Cortex of kidney (tissue), 1 donor: ENCODE measurements at places on chromosomes 7 and 10.

GRCh38 chr7:98256431-98256830, 4.4 kb upstream of the TECPR1 start:
- DNase-seq: no peak

DNA sequence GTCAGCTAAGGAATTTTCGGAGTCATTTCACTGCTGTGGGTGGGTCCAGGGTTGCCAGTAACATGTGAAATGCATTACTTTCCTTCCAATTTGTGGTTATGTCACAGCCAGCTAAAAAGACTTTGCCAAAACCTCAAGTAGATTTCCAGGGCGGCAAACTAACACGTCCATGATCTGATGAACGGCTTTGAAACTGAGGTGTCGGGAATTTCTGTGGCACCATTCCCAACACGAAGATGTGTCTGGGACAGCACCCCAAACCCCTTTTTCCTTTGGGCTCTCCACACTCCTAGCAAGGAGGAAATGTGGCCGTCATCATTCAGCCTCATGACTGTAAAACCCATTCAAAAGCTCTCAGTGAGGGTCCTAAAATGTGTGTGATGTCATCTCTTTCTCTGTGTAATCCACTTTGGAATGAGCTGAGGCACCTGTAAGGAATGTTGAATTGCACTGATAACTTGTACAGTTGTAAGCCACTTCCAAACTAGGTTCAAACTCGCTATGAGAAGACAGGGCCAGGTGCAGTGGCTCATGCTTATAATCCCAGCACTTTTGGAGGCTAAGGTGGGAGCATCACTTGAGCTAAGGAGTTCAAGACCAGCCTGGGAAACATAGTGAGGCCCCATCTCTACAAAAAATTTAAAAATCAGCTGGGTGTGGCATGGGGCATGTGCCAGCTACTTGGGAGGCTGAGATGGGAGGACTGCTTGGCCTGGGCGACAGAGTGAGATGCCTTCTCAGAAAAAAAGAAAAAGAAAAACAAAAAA, 146.1 kb upstream of the FRMD4A start:
- no peak for DNase-seq

GRCh38 chr7:101784292-101785127, 32.9 kb upstream of the CUX1 start:
- DNase-seq: no peak

- DNase-seq: no peak
Observed at GRCh38 chr10:75434291-75434690, 2.9 kb downstream of the LRMDA start.

DNA sequence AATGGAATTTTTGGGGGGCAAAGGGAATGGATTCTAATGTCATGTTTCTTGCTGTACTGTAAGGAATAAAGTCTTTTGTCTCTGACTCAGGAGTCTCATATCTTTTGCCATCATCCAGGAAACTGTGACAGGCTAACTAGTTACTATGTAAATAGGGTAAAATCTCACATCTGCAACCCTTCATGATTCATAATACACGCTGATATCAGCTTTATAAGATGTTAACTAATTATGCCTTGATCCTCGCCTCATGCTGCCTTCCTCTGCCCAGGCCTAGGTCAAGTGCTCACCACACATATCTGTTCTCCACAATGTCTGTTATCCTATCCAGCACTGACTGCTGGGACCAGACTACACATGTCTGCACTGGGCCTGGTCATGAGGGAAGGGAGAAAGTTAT, 81.3 kb upstream of the CXCL12 start:
- no peak for DNase-seq

DNA sequence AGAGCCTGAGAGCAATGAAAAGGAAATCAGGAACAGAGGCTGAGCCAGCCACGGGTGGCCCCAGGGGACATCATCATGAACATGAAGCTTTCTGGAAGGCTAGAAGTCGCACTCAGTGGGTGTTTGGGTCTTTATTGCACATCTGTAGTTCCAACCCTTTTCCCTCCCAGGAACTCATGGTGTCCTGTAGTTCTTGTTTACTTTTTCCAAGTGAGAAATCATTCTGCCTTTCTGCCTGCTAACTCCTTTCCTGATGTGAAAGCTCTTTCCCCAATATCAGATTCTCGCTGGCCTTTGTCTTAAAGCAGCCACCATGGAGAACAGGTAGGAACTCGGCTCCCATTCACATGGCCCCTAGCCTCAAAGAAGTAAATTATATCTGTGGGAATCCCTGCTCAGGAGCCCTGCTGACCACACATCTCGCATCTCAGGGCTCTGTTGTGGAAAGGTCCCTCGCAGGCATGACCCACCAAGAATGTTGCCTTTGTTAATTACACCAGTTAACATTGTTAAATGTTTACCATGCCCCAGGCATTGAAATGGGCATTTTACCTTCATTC, 542.7 kb downstream of the TNS3 start:
- no peak for DNase-seq

DNA sequence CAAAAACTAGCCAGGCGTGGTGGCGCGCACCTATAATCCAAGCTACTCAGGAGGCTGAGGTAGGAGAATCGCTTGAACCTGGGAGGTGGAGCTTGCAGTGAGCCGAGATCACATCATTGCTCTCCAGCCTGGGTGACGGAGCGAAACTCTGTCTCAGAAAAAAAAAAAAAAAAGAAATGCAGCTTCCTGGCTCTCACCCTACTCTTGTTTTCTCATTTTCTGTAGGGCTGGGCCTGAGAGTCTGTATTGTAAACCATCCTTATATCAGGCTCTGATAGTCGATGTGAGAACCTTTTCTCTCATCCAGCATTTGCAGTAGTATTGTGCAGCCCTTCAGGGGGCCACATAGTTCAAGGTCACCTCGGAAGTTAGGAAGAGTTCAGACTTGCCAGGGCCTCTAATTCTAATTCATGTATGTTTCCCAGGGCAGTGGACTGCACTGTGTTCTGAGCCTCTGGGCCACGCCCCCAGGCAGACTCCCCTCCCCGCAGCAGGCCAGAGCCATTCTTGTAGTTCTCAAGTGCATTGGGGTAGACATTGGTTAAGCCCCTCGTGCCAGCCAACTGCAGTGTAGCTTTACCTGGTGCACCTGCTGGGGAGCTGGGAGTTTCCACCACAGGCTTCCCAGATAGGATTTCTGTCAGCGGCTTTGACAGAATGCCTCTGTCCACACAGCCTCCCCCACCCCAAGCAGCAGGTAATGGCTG, 38.3 kb upstream of the PDCD4 start:
- DNase-seq: no peak

GRCh38 chr10:122154545-122155366, 116.3 kb upstream of the BTBD16 start:
- no peak for DNase-seq

DNA sequence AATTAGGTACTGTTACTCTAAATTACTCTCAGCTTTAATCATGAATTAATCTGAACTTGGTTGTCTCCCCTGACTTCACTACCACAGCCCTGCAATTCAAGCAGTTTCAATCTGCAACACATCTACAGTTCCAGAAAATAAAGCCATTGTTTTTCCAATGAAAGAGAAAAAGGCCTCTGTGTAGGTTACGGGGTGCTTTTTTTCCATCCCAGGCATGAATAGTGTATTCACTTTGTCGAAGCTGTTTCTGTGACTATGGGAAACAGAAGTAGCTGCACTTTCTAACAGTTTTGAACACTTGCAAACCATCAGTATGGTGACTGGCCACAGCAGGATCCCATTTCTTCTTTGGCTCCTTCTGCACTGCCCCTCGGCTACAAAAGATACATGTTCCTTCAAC, 460.2 kb downstream of the GRM8 start:
- no peak for DNase-seq
